GM06990 (cell line): ENCODE measurements at places on chromosomes 6 and 20.

GRCh38 chr20:36826554-36827244, 49.2 kb upstream of the TLDC2 start:
- DNase-seq, result no peak

DNA sequence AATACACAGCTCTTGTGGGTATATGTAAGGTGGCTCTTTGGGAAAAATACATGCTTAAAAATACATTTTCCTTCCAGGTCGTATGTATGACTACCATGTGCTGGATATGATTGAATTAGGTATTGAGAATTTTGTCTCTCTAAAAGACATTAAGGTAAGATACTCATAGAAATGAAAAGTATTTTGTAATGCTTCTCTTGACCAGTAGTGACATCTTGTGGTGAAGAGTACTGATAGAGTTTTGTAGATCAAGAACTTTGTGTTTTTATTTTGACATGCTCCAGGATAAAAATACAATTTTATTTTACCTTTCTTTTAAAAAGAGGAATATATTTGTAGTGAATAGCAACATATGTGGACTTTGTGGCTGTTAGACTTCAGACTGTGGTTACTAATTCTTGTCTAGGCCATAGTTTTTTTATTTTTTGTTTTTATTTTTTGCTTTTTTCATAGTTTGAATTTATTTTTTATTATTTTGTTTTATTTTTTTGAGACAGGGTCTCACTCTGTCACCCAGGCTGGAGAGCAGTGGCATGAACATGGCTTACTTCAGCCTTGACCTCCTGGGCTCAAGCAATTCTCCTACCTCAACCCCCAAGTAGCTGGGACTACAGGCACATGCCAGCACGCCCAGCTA, 17.9 kb downstream of the RPF2 start:
- no peak for DNase-seq

- no peak for DNase-seq
Observed at GRCh38 chr6:8852332-8852731, 417.0 kb upstream of the SLC35B3 start.

- DNase-seq, result no peak
Observed at GRCh38 chr6:118913161-118913560, 19.2 kb downstream of the ASF1A start.

DNA sequence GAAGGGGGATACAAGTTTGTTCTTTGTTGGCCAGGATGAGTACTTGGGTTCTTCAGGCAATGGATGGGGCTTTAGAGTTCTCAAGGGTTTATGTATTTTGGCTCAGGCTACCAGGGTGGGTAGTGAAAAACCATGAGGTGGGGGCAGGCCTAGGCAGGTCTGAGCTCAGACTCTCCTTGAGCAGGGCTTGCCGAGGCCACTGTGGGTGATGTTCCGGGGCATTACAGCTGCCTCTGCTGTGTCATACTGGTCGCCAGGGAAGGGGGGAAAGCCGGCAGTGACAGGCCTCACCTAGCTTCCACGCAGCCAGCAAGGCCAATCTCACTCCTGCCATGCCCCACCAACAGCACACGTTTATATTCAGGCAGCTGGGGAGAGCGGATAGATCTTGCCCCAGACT, 79.6 kb downstream of the BCKDHB start:
- no peak for DNase-seq

- no peak for DNase-seq
Observed at GRCh38 chr6:154605882-154606370, 95.4 kb upstream of the CNKSR3 start.

- DNase-seq, result no peak
Observed at GRCh38 chr20:51284176-51284575, 258.3 kb downstream of the NFATC2 start.

DNA sequence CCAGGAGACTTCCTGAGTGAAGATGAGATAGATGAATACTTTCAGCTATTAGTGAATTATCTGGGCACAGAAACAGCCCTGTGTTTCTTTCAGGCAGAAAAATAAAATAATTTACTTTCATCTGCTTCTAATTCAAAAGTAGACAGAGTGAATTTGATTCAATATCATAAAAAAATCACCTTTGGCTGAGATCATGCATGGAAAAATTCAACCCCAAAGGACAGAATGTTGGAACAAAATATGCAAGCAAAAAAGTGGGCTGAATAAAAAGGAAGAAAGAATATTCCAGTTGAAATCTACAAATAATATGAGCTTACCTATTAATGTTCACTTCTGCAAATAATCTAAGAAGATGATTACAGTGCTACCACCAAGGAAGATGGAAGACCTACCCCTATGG, 546.9 kb downstream of the TFAP2B start:
- DNase-seq, result no peak

DNA sequence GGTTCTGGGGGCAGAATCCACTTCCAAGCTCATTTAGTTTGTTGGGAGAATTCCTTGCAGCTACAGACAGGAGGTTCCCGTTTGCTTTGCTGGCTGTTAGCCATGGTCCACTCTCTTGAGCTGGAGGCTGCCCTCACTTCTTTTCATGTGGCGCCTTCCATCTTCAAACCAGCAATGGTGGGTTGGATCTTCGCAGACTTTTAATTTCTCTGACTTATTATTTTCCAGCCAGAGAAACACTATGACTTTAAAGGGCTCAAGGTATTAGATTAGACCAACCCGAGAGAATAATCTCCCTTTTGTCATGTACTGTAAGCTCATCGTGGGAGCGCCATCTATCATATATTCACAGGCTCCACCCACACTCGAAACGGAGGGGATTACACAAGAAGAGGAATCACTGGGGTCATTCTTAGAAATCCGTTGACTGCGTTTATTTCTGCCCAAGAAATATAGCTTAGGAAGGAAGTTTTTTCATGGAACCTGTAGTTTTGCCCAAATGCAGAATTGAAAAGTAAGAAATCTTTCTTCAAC, 38.9 kb downstream of the SAMD5 start:
- no peak for DNase-seq

DNA sequence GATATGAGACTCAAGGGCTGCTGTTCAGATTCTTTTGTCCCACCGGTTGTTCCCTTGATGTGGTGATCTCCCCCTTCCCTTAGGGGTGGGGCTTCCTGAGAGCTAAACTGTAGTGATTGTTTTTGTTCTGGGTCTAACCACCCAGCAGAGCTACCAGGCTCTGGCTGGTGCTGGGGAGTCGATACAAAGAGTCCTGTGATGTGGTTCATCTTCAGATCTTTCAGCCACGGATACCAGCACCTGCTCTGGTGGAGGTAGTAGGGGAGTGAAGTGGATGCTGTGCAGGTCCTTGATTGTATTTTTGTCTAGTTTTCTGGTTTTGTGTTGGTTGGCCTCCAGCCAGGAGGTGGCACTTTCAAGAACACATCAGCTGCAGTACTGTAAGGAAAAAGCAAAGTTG, 801.6 kb downstream of the EPHA7 start:
- DNase-seq, result no peak
